ENCODE measurements at places on chromosomes 1 and 21.

GRCh38 chr1:81068726-81069125 lies 732.0 kb upstream of the ADGRL2 start:
- no peak for DNase-seq

DNA sequence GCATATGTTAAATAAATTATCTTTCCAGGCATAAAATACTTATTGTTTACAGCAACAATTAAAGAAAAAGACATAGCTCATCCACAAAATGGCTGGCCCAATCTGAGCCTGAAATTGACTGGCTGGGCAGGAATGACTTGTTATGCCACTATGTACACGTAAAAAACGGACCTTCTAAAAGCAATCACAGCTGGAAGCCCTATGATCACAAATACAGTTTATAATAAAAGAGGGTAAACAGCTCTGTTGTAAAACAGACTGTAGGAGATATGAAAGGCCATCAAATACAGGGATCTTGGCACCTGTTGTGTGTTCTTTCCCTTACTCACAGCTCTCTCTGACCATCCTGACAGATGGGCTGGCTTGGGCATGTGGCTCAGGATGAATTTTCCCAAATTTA lies 70.5 kb upstream of the DMRTA2 start:
- no peak for DNase-seq

DNA sequence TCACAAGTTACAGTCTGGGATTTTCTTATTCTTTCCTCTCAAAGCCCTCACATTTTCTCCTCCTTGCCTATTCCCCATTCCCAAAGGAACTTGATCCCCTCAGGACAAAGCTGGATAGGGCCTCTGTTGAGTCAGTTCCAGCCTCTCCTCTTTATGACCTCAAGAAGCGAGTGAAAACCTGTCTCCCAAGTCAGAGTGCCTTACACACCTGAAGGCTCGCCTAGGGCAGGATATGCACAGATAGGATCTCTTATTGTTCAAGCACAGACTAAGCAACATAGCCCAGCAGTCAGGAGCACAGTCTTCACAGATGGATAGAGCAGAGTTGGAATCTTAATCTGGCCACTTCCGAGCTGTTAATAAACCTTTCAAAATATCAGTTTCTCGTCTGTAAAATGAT lies 60.8 kb upstream of the PRRC2C start:
- no peak for DNase-seq

DNA sequence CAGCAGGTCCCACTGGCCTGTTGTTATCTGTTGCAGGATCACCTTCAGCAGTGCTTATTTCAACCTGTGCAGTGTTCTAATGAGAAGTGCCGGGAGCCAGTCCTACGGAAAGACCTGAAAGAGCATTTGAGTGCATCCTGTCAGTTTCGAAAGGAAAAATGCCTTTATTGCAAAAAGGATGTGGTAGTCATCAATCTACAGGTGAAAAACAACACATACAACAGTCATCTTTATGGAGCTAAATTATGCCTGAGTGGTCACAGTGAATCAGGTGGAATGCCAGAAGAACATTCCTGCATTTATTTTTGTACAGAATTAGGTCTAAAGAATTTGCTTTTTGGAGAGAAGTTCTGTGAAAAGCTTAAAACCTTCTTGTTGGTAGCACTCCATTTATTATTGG lies 33.2 kb downstream of the TRAF5 start:
- DNase-seq, result no peak

DNA sequence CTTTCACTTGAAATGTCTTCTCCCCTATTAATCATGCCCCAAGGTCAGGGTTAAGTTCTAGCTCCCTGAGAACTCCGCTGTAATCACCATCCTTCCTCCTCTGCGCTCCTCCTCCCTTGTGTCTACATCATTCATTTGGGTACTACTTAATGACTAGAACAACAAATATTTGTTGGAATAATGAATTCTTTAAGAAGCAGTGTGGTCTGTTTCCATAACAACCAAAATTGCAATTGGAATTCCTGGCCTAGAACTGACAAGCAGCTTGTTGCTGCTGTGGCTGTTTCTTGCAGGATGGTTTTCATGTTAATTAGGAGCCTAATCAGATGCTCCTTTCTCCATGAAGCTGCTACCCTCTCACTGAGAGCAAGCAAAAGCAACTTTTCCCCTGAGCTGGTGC lies 192.5 kb downstream of the ZZZ3 start:
- no peak for DNase-seq

GRCh38 chr1:217747156-217747769 lies 116.1 kb downstream of the SPATA17 start:
- no peak for DNase-seq

DNA sequence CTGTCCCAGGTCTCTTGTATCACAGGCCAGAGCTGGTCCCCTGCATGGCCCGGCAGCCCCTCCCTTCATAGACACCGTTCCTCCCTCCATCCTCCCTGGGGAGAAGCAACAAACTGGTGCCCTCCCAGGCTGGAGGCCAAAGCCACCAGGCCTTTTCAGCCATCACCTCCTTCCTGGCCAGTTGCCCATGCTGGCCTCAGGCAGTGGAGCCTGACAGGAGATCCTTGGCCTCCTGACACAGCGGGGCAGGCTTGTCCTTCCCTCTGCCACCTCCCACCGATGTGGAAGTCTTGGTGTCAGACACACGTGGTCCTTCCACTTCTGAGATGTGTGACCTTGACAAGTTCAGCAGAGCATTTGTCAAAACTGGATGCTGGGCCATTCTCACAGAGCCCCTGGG lies 206.0 kb downstream of the HIVEP3 start:
- no peak for DNase-seq

- no peak for DNase-seq
These were observed 73.5 kb downstream of the CHODL start for GRCh38 chr21:18318156-18318555.

DNA sequence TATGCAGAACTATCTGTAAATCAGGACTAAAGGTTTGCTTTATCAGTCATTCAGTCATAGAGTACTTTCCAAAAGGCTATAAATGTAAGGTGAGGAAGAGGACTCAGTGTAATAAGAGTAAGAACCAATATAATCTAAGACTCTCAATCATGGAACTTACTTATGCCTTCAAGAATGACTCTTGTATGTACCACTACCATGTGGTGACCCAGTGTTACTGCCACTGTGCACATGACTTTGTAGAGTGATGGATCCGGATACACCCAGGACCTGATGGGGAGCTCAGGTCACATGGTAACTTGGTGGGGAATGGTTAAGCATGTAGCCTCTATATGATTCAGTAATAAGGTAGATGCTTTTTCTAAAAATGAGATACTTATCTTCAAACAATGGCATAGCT lies 2099.8 kb downstream of the MRPL39 start:
- no peak for DNase-seq

- DNase-seq, result no peak
These were observed 7.5 kb upstream of the CYP4A11 start for GRCh38 chr1:46948629-46949416.

GRCh38 chr1:38029685-38030511 lies 16.7 kb downstream of the POU3F1 start:
- DNase-seq, result peak; percentile 77

GRCh38 chr1:156486421-156487344 lies 13.9 kb downstream of the MEF2D start:
- DNase-seq, result no peak

- DNase-seq, result no peak
These were observed 113.0 kb downstream of the SMYD3 start for GRCh38 chr1:246394121-246394520.

DNA sequence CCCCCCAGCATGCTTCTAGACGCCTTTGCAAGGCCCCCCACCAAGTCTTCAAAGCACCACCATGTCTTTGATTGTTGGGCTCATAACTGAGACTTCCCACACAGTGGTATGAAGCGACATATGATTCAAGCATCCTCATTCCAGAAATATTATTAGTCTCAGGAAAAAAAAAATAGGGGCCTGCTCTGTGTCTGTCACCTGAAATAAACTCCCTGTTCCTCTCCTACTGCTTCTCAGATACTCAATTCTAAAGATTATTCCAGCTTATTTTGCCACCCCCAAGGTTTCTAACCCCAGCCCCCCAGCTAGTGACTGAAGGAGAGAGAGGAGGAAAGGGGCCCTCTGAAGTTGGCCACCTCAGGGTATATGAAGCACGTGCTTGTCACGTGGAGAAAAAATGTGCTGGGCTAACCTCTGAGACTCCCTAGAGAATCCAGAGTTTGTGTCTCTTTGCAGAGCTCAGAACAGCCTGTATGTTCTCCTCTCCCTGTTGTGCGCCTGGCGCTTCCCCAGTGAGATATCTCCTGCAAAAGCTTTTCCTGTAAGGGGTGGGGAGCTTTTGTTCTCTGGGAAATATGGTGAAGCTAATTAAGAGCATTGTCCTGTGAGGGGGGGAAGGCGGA lies 35.9 kb upstream of the RASAL2 start:
- DNase-seq, result no peak

DNA sequence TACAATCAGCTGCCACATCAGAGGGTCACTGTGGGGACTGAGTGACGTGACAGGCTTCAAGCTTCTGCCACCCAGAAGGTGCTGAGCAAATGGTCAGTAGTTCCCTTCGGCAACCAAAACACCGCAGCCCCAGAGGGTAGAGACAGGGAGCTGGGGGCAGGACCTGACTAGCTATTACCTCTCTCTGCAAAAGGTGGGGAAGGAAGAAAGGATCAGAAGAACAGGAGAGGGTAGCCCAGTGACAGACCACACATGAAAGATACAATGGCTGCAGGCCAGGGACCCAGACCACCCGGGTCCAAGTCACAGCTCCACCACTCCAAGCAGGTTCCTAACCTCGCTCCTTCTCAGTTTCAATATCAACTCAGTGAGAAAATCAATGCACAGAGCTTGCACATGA lies 377.1 kb downstream of the NPHP4 start:
- no peak for DNase-seq

DNA sequence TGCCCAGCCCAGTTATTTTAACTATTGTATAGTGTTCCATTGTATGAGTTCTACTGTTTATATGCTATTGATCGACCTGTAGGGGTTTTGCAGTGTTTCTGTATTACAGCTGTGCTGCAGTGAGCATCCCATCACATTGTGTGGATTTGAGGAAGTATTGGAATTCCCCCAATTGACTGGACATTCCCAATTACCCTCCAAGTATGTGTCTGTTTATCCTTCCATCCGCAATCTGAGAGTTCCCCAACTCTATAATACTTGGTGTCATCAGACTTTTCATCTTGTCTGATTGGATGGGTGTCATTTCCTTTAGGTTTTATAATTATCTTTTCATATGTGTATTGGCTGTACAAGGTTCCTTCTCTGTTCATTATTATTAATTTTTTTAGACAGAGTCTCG lies 27.8 kb downstream of the PSEN2 start:
- DNase-seq, result no peak

DNA sequence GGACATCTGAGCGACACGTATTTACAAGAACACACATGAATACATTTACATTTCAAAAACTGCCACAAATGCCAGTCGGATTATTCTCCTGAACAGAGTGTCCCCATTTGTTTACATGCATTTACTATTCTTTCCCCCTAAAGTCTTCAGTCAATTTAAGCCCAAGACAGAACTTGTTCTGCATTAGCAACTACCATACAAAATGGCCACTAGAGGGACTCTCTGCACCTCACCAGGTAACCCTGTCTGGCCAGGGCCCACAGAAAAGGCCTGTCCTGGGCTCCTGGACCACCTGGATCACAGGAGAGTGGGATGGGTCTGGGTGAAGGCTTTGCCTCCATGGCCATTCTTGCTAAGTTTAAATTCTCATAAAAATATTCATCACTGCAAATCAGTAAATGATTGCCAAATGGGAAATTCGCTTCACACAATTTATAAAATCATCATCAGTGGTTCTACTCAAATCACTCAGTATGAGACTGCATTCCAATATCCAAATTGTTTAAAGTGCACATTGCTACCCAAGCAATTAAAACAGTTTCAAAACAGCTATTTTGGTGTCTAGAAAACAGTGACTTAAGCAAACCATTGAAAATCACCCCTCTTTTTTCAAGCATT lies 12.5 kb upstream of the GUCA2A start:
- no peak for DNase-seq

DNA sequence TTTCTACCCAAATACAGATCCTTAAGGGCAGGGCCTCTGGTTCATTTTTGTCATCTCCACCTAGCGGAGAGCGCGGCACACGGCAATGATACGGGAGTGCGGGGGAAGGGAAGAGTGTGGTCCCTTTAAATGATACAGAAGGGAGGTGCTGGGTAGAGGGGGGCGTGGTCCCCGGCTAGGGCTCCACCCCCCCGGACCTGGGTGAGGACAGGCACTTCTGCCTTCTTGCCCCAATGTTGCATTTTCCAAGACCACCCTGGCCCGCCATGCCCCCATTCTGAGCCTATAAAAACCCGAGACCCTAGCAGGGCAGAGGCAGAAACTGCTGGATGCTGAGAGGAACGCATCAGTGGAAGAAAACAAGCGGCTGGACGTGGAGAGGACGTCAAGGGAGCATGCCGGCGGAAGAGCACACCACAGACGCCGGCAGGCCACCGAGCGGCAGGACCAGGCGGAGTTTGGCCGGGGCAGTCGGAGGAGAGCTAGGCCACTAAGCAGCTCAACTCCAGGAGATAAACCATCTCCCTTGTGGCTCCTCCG lies 30.0 kb downstream of the LRRC3 start:
- peak; percentile 38 for DNase-seq

DNA sequence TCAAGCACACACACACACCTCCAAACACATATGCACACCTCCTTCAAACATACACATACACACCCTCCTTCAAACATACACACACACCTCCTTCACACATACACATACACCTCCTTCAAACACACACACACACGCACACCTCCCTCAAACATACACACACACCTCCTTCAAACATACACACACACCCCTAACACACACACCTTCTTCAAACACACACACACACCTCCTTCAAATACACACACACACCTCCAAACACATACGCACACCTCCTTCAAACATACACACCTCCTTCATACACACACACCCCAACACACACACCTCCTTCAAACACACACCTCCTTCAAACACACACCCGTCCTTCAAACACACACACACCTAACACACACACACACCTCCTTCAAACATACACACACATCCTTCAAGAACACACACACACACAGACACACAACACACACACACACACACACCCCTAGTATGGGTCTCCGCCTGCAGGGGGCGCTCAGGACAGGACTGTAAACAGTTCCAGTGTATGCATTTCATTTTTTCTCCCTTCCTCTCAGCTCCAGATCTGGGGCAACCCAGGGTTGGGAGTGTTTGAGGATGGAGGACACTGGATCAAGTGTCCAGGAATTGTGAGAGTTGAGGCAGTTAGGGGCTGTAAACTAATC lies 12.1 kb downstream of the LGR6 start:
- DNase-seq, result no peak

- DNase-seq, result no peak
These were observed 44.9 kb downstream of the ATP1B1 start for GRCh38 chr1:169151338-169151837.

GRCh38 chr1:54582566-54583306 lies 34.7 kb downstream of the ACOT11 start:
- no peak for DNase-seq

GRCh38 chr1:94620345-94621031 lies 78.9 kb upstream of the F3 start:
- DNase-seq, result no peak

- no peak for DNase-seq
These were observed 12.1 kb downstream of the LRRC8B start for GRCh38 chr1:89536555-89537341.

GRCh38 chr1:65971547-65971946 lies 178.9 kb downstream of the PDE4B start:
- DNase-seq, result no peak

GRCh38 chr1:102578804-102579203 lies 529.5 kb downstream of the COL11A1 start:
- DNase-seq, result no peak

- no peak for DNase-seq
These were observed 21.4 kb downstream of the XKR8 start for GRCh38 chr1:27981145-27981544.

GRCh38 chr21:18349468-18349867 lies 54.1 kb downstream of the TMPRSS15 start:
- no peak for DNase-seq

- no peak for DNase-seq
These were observed 18.8 kb downstream of the TMPRSS15 start for GRCh38 chr21:18384771-18385170.

Data from activated T-cell treated with anti-CD3 and anti-CD28 coated beads for 24 hours (primary cell).